ENCODE measurements at places on chromosomes 16 and 17.

GRCh38 chr16:539901-540530, 12.5 kb downstream of the CAPN15 start:
- DNase-seq = no peak

GRCh38 chr17:57033296-57033695, 51.8 kb upstream of the AKAP1 start:
- DNase-seq = no peak

- no peak for DNase-seq
Measured at GRCh38 chr17:50691550-50692447, 15.9 kb downstream of the ANKRD40 start.

DNA sequence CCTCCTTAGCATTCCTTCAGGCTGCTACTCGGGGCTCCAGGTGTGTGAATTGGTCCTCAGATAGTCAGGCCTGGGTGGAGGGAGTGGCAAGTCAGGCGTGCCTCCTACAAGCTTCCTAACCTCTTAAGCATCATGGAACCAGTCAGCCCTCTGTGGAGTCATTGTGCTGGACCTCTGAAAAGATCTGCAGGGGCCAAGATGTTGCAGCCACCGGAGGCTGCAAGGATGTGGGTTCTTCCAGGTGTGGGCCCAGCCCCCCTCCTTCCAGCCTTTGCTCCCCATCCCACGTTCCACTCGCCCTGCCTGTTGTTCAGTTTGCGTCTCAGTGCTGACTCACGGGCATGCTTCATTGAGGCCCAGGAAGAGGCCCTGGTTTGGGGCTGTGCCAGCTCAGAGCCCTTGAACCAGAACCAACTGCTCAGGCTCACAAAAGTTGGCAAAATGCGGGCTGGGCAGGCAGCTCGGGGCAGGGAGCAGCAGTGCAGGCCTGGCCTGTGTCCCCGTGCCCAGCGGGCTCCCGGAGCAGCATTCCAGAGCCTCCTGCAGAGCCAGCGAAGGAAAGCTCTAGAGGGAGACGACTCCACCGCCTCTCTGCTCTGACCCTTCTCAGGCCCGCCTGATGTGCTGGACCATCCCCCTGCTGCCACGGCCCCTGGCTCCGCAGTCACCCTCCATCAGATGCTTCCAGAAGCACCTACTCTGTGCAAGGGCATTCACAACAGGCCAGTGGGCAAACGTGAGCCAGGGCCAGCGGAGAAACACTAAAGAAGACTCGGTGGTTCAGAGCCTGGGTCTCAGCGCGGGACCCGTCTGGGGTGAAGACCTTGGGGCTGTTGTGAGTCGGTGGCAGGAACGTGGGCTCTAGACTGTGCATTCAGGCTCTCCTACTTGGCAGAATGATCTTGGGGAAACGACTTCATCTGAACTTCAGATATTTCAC, 7.5 kb downstream of the LDHD start:
- no peak for DNase-seq

DNA sequence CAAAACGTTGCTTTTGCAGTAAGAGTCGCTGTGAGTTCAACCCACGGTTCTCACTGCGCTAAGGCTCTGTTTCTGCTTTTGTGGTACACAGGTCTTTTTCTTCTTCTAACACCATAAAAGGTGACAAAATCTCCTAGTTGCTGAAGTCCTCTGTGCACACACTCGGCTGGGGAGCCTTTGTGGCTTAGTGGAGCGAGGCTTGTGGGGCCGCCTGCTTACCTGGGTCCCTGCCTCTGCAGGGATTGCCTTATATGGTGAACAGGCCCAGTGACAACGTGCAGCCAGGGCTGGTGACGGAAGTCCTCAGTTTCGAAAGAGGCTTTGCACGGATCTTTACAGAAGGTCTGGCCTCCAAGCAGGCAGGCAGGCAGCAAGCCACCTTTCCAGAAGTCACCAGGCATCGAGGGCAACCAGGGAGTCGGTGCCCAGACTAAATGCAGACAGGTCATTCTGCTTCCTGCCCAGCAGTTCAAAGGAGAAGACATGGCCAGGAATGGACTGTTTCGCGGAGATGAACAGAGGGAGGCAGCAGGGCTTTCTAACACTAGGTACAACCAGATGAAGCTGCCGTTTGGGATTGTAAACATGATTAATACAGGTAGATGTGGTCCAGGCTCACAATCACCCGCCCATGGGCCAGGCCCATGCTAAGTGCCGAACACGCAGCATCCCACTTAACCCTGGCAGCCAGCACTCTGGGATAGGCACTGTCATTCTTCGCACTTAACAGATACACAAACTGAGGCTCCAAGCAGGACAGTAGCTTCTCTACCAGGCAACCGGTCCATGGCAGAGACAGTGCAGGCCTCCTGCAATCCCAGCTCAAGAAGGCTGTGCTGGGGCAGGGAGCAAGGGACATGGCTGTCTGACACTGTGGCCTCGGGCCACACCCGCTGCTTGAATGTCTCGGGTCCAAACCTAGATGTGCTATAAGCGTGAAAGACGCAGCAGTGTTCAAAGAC, 10.7 kb upstream of the MEAK7 start:
- DNase-seq = no peak

GRCh38 chr17:15660077-15660476, 24.0 kb downstream of the TRIM16 start:
- DNase-seq = no peak

GRCh38 chr17:49646391-49647255, 31.3 kb downstream of the SPOP start:
- peak; percentile 69 for DNase-seq

DNA sequence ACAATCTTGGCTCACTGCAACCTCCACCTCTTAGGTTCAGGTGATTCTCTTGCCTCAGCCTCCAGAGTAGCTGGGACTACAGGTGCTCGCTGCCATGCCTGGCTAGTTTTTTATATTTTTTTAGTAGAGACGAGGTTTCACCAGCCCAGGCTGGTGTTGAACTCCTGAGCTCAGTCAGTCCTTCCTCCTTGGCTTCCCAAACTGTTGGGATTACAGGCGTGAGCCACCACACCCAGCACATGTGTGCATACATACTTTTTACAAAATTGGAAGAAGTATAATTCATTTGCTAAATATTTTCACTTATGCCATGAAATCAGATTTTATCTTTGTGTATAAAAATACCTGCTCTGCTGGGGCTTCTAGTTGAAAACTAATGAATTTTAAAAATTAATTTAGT, 13.2 kb downstream of the BPTF start:
- no peak for DNase-seq

DNA sequence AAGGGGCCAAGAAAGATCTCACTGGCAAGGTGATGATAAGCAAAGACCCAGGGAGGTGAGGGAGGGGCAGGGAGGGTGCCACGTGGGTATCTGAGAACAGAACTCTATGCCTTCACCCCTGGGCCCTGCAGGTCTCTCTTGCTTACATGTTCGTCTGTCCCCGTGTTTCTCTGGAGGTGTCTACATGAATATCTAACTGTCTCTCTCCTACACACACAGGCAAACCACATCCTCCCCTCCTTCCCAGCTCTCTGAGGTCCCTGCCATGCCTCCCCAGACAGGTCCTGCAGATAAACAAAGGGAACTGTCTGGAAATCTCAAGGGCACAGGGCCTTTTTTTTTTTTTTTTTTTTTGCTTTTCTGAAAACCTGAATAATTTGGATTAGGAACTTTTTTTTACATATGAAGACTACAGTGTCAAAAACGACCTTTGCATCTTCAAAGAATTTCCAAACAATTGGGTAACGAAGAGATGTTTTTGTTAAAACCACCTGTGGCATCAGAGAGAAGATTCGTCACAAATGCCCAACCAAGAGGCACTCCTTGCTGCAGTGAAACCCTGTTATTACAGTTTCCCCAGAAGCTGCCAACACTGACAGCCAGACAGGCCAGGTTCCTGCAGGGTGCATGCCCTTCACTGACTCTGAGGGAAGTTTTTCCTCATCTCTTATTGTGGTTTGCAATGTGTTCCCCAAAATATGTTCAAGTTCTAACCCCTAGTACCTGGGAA, 17.8 kb downstream of the PLLP start:
- DNase-seq = no peak

GRCh38 chr17:76679239-76679638, 31.5 kb downstream of the MXRA7 start:
- DNase-seq = no peak

- DNase-seq = no peak
Measured at GRCh38 chr16:31507617-31507928, 618 bp downstream of the RUSF1 start.
